ENCODE measurements at places on chromosomes 13 and 19. TPM values are rescaled to one million over a fixed set of nuclear protein-coding genes. Genes with fewer than 3 reads are reported as not detected.

The ACP7 gene
- total RNA-seq, result not detected

GRCh38 chr13:80039000-80039399 lies 301.9 kb downstream of the SPRY2 start:
- peaks cover 3% of the 10 kb centered on the region for H3K4me1 ChIP-seq
- H3K4me3 ChIP-seq, result no peak overlapping the region
- DNase-seq, result no peak
- no peaks in the 10 kb centered on the region for H3K27me3 ChIP-seq
- no peak overlapping the region for H3K27ac ChIP-seq

GRCh38 chr13:113820813-113821651 lies 42.8 kb downstream of the GAS6 start:
- peaks cover 4% of the 10 kb centered on the region for H3K36me3 ChIP-seq
- H3K4me3 ChIP-seq, result no peak overlapping the region
- H3K27me3 ChIP-seq, result no peaks in the 10 kb centered on the region
- H3K4me1 ChIP-seq, result peaks cover 9% of the 10 kb centered on the region

- no peaks in the 10 kb centered on the region for H3K27me3 ChIP-seq
- no peaks in the 10 kb centered on the region for H3K4me1 ChIP-seq
- no peak overlapping the region for H3K4me3 ChIP-seq
- no peak for DNase-seq
These were observed 123.7 kb upstream of the FBXL3 start for GRCh38 chr13:77150651-77151050.

DNA sequence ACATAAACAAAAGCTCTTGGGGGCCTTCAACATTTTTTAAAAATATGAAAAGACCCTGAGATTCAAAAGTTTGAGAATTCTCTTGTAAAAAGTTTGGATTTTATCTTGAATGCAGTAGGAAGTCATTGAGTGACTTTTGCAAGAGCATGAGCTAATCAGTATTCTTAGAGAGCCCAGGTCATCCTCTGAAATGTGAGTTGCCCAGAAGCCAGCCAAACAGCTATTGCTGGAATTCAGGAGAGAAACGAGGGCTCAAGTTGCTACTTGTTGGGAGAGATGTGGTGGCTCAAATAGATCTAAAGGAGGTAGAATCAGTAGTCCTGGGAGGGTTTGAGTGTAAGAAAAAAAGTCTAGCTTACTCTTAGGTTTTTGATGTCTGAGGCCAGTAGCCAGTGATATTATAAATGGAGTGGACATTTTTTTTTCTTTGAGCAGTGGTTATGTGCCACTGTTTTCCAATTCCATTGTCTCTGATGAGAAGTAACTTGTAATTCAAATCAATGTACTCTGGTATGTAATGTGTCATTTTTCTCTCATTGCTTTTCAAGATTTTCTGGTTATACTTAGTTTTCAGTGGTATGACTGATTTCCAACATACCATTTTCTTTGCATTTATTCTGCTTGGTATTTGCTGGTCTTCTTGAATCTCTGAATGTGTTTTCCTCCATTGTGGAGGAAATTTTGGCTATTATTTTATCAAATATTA lies 30.7 kb downstream of the LMO7 start:
- peaks cover 4% of the 10 kb centered on the region for H3K36me3 ChIP-seq
- H3K27ac ChIP-seq, result no peak overlapping the region
- H3K4me3 ChIP-seq, result no peak overlapping the region
- DNase-seq, result no peak

GRCh38 chr13:108070925-108071324 lies 144.4 kb downstream of the LIG4 start:
- no peak overlapping the region for H3K4me3 ChIP-seq
- H3K27ac ChIP-seq, result peak overlapping the region; percentile 59
- DNase-seq, result no peak
- peaks cover 3% of the 10 kb centered on the region for H3K36me3 ChIP-seq
- peaks cover 10% of the 10 kb centered on the region for H3K4me1 ChIP-seq

All from activated naive CD8-positive, alpha-beta T cell treated with anti-CD3 and anti-CD28 coated beads for 36 hours (primary cell).